ENCODE measurements at places on chromosomes 5 and 9. TPM values are rescaled to one million over a fixed set of nuclear protein-coding genes. Genes with fewer than 3 reads are reported as not detected.
A peak's percentile ranks its signal among the peaks of the same experiment; 100 is the strongest.

ANKDD1B gene
- total RNA-seq: 7.3 TPM

SMIM33 gene
- not detected for total RNA-seq

MAN2A1 gene
- total RNA-seq: 38.1 TPM

PPP3R2 gene
- total RNA-seq: not detected

PRRX2 gene
- not detected for total RNA-seq

JAKMIP2 gene
- total RNA-seq: 4.8 TPM

TAF11L7 gene
- not detected for total RNA-seq

OR1Q1 gene
- not detected for total RNA-seq

STPG3 gene
- total RNA-seq: not detected

GARIN3 gene
- not detected for total RNA-seq

CDKN2B-AS1 gene
- 1.3 TPM for total RNA-seq

NDFIP1 gene
- 74.1 TPM for total RNA-seq

DNA sequence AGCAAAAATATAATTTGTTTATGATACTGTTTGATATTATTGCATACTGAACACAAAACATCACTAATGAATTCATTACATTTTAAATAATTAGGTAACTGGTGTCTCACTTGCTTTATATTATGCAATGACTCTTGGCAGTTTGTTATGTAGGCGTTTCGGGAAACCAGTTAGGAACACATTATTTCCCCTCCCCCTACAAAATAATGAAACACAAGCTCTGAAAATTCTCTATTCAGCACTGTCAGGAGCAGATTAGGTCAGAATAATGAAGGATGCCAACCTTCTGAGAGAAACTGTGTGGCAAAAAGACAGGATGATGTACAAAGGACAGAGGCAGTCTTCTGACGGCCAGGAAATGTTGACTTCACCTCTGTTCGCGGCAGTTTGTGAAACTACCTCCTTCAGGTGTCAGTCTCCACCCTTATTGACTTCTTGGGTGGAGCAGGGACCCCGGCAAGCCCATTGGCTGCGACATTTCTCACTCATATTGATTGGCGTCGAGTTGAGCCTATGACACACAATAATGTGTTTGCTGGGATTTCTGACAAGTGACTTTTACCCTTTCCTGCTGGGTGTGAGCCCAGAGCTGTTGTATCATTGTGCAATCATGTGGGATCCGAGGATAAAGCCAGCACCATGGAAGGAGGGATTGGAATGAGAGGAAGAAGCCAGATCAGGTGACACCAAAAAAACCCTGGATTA is 33.9 kb downstream of the SH3PXD2B start:
- DNase-seq: peak; percentile 85

DNA sequence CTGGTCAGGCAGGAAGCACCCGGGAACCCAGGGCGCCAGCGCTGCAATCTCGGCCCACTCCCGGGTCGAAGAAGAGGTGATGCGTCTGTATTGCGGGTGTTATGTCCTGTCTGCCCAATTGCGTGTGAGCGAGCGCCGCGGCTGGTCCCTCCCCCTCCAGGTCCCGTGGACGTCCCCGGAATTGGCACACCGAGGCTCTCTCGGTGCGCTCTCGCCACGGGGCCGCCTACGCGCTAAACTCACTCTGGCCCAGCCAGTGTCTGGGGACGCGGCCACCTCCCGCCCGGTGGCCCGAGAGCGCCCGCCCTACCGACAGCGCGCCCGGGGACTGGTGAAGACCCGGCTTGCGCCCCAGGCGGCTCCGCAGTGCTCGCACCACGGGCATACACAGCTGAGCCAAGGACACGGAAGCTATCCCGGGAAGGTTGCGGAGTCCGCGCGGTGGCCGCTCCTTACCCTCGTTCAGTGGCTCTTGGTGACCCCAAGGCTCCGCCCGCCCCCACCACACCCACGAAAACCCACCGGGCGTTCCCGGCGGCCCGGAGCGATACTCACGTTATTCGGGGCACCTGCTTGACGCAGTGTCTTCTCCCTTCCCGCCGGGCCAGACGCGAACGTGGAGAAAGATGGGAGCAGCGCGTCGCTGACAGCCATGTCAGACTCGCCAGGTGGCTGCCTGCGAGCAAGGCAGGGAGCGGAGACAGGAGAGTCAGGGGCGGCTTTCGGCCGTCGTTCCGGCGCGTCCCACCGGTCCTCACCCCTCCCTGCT is 1.0 kb downstream of the KLF4 start:
- peak; percentile 77 for DNase-seq

DNA sequence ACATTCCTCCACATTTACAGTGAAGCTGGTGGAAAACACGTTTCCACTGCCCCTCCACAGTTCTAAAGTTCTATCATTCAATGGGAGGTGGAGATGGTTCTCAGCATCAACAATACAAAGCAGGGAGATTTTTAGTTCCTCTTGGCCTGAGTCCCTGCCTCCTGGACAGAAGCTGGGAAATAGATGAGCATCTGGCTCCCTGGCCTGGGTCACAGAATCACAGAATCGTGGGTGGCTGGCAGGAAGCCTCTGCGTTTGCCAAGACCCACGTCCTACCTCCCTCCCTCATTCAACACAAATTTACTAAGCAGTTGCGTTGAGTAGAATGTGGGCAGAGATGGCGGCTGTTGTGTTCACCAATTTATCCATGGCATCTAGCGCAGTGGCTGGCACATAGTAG is 5.2 kb upstream of the PPARGC1B start:
- no peak for DNase-seq

DNA sequence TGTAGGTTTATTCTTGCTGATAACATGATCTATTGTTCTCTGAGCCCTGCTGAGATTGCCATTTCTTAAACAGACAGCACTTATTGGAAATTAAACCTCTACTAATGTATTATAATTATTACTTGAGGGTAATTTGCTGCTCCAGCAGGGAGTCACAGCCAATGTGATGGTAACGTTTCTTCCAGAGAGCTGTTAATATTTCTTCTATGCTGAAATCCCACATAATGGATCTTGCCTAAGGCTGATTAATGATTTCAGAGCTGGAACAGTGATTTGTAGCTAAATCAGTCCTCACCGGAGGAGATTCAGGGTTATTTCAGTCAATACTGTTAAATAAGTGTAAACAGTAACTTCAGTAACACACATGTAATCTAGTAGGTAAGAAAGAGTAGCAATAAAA is 170.1 kb downstream of the CDH12 start:
- no peak for DNase-seq

GRCh38 chr9:89430995-89431394 is 66.9 kb downstream of the SEMA4D start:
- no peak for DNase-seq

- no peak for DNase-seq
Measured at GRCh38 chr5:95730011-95730700, 980 bp upstream of the RHOBTB3 start.

- no peak for DNase-seq
Measured at GRCh38 chr5:98791898-98792580, 18.6 kb downstream of the RGMB start.

DNA sequence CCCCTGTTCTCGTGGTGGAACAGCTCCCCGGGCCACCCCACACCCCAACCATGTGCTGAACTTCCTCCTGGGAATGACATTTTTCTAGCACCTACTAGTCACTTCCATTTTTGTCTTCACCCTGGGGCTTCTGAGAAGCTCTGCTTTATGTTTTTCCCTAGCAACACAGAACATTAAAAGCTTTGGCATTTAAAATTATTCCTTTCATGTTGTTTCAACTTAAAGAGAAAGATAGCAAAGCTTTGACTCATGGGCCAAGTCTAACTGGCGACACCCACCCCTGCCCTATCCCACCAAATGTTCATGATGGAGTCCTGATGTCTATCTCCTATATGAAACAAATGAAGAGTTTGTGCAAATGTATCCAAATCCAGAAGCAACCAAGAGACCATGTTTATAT is 22.4 kb downstream of the BOD1 start:
- DNase-seq: no peak

GRCh38 chr5:151700820-151701219 is 14.1 kb upstream of the SPARC start:
- DNase-seq: no peak

- DNase-seq: no peak
Measured at GRCh38 chr9:16172796-16173195, 620.0 kb downstream of the CCDC171 start.

- DNase-seq: no peak
Measured at GRCh38 chr9:94706922-94707321, 19.6 kb upstream of the AOPEP start.

GRCh38 chr5:17230808-17231525 is 13.5 kb downstream of the BASP1 start:
- DNase-seq: no peak

GRCh38 chr9:29981013-29981412 is 2403.4 kb upstream of the ACO1 start:
- no peak for DNase-seq

DNA sequence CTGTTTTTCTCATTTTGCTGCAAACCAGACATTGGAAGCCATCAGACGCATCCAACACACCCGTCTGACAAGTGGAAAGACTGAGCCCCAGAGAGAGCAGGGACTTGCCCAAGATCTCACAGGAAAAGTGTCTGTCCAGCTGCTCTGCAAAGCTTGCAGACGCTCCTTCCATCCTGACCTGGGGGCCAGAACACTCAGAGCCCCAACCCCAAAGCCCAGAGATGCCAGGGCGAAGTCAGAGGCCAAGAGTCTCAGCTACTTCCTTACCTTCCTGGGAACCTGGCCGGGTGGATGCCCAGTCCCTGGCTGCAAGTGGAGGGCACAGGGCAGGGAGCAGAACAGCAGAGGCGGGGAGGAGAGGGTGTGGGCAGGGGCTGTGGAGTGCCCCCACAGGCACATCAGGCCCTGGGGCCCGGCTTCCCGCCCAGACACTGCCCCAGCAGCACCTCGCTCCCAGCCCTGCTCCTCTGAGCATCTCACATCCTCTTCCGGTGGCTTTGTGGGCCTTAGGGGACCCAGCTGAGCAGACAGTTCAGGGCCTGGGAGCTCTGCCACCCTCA is 9.7 kb upstream of the RALGDS start:
- DNase-seq: no peak

DNA sequence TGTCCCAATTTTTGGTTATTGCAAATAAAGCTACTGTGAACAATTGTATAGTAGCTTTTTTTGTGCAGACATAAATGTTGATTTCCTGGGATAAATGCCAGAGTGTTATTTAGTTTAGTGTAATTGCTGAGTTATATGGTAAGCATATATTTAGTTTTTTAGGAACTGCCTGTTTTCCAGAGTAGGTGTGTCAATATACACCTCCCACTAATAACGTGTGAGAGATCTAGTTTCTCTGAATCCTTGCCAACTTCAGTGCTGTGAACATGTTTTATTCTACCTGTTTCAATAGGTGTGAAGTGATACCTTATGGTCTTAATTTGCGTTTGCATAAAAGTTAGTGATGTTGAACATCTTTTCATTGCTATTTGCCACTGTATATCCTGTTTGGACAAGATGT is 9.1 kb upstream of the OR2S2 start:
- no peak for DNase-seq

DNA sequence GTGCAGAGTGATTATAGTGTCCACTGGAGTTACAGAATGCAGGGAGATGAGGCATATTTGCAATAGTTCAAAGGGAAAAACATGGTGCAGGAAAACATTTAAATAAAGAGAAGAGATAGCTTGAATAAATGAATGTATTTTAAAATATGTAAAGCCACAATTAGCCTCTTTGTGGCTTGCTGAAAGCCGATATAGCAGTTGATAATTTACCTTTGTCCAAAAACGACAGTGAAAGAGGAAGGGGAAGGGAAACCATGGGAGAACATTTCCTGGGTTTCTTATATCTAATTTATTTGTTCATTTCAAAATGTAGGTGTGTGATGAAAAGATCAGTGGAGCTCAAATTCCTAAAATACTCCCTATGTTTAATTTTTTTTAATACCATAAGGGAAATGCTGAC is 156.1 kb downstream of the DENND1A start:
- DNase-seq: no peak

GRCh38 chr9:134972140-134972539 is 54.4 kb upstream of the FCN1 start:
- no peak for DNase-seq

GRCh38 chr9:108559432-108559831 is 296.4 kb downstream of the ACTL7B start:
- no peak for DNase-seq

- DNase-seq: no peak
Measured at GRCh38 chr5:139263536-139263935, 30.0 kb upstream of the MATR3 start.

DNA sequence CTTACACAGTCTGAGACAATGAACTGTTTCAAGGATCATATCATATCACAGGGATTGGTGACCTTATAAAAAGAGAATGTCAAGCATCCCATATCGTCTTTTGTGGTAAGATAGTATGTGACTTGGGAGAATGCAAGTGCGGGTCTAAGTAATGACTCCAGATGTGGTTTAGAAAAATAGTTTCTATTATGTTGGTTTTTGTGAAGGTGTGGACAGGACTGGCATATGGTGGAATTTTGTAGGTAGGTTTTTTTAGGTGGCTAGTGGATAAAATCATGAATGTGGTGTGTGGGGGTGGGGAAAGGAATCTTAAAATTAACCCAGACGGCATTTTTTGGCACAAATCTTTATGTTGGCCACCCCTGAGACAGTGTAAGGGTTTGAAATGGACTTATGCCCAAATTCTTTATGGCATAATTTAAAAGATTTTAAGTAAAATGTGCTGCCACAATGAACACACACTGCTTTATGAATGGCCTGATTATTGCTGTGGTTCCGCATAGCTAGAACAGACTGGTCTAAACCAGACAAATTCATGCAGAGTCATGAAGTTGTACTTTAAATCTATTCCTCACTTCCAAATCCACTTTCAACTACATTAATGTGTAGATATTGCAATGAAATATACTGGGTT is 204.8 kb upstream of the HAPLN1 start:
- DNase-seq: no peak
